NCI-H524 (cell line): ENCODE measurements at places on chromosomes 7 and 10.

DNA sequence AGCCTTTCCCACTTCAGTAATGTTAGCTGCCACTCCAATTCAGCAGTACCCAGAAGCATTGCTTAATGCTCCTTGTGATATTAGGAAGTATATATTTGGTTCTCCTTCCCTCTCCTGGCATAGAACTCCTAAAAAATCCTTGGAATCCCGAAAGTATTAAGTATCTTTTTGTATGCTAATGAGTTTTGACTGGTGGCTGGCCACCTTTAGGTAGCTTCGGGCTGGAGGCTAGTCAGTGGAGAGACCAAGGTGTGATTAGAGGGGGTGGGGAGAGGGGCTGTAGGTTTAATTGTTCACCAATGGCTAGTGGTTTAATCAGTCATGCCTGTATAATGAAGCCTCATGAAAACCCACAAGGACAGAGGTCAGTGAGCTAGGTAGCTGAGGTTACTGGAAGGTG, 12.2 kb downstream of the COMTD1 start:
- DNase-seq, result no peak

DNA sequence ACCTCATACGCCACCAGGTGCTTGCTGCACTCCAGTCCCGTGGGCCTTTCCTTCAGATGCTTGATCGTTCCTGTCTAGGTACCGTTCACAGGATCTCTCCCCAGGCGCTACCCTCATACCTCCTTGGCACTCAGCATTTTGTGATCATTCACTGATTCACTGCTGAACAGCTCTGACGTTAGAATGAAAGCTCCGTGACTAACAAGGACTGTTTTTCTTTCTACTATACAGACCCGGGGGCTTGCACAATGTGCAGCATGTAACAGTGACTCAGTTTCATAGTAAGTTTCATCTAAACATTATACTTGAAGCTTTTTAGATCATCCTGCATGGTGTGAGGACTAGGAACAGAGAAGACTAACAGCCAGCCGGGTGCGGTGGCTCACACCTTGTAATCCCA, 20.6 kb downstream of the KIN start:
- no peak for DNase-seq

DNA sequence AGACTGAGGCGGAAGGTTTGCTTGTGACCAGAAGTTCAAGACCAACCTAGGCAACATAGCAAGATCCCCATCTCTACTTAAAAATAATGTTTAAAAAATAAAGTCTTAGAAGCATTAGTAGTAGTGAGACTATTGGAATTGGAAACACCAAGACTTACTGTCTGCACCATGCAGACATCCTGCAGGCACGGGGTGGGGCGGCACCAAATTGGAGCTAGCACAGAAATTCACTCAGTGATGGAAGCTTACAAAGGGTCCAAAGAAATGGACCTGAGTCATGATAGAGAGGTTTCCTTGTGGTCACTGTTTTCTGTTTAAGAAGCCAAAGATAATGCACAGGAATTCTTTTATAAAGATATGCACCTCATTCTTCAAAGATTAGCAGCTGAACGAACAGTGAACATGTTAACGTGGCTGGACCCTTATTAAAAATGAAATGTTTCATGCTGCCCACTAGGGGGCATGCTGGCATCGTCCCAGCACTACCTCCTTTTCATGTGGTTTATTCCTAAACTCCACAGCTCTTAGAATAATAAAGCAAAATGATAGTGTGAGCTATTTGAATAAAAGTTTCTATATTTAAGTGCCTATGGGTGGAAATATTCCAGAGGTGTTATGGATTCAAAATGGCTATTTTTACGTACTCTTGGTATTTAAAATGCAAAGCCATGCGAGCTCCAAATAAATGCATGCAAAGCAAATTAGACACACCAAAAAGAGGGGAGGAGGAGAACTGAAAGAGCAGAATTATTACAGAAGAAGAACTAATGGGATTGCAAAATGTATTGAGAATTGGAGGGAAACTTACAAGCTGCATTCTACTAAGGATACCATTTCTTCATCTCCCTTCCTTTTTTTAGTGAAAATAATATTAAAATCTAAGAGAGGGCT, 28.6 kb downstream of the PDSS1 start:
- peak; percentile 12 for DNase-seq

- no peak for DNase-seq
Observed at GRCh38 chr10:74994854-74995253, 116.6 kb upstream of the SAMD8 start.

DNA sequence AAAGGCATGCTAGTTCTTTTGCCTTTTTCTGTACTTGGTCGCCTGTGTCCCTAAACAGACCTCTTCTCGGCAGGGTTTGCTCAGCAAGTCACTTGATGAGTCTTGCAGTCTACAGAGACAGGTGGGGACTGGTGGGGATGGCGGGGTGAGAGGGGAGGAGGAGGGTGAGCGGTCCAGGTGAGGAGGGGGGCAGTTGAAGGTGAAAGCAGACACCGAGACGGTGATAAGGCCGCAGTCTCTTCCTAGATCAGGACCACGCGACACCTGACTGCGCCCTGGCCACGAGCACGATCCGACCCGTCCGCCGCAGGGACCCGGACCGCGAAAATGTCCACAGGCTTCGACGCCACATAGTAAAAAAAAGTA, 566 bp downstream of the ASNS start:
- no peak for DNase-seq

DNA sequence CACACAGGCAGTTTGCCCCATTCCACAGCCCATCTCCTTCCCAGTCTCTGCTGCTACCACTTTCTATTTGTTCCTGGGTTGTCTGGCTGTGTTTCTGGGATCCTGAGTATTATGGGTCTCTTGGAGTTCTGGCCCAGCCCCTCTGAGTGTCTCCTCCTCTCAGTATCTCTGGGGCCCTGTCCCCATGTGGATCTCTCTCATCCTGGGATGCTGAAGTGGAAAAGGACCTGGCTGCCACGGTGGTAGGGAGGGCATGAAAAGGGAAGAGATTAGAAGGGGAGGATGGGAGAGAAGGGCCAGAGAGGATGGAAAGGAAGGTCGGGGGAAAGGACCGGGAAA, 54.5 kb upstream of the LBX1 start:
- no peak for DNase-seq

- DNase-seq, result no peak
Observed at GRCh38 chr7:110780712-110781111, 310.2 kb upstream of the LRRN3 start.

- DNase-seq, result no peak
Observed at GRCh38 chr7:140771826-140772225, 75.3 kb downstream of the NDUFB2 start.

DNA sequence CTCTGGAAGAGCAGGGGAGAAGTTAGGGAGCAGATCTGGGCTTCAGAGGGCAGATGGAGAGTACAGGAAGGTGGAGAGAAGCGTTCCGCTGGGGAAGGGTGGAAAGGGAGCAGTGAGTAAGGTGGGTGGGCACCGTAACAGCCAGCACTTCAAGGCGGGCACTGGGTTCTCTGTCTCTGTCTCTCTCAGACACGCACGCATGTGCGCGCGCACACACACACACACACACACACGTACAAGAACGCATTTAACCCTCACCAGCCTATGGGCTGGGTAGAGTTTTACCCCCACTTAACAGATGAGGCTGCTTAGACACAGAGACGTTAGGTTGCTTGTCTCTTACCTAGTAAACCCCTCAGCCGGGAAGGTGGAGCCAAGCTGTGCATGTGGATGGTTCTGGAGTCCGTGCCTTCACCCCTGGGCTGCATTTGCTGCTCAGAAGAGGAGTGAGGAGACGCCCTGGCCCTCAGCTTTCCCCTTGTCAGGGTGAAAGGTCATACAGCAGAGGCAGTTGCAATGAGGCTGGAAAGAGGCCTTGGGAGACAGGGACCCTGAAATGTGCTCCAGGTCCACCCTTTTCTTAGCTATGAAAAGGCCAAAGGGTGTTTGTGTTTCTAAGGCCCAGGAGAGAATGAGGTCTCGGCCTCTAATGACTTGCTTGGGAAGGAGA, 16.0 kb downstream of the ADCYAP1R1 start:
- no peak for DNase-seq

- no peak for DNase-seq
Observed at GRCh38 chr7:151408839-151409666, 785 bp downstream of the WDR86 start.

GRCh38 chr10:76176166-76176550, 744.7 kb downstream of the LRMDA start:
- no peak for DNase-seq

- no peak for DNase-seq
Observed at GRCh38 chr7:29369909-29370488, 175.4 kb downstream of the CHN2 start.

- DNase-seq, result peak; percentile 48
Observed at GRCh38 chr7:16646472-16647072, 591 bp downstream of the BZW2 start.

DNA sequence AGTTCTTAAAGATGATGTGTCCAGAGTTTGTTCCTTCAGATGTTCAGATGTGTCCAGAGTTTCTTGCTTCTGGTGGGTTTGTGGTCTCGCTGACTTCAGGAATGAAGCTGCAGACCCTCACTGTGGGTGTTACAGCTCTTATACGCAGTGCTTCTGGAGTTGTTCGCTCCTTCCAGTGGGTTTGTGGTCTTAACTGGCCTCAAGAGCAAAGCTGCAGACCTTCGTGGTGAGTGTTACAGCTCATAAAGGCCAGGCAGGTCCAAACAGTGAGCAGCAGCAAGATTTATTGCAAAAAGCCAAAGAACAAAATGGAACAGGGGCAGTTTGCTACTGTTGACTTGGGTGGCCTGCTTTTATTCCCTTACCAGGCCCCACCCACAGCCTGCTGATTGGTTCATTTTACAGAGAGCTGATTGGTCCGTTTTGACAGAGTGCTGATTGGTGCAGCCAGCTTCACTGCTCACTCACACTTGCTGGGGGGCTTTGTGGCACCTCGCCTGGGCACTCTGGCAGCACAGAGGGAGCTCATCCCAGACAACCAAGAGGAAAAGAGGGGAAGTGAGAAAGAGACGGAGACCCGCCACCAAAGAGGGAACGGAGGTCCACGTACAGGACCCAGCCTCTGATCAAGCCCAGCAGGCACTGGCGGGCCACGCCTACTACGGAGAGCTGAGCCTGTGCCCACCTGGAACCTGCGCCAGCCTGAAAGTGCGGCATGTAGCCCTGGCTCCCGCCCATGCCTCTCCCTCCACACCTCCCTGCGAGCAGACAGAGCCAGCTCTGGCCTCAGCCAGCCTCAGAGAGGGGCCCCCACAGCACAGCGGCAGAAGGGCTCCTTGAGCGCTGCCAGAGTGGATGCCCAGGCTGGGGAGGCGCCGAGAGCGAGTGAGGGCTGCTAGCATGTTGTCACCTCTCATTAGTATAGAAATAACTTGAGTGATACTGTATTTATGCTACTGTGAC, 55.8 kb upstream of the SEMA3C start:
- DNase-seq, result no peak

GRCh38 chr10:69810675-69811397, 9.1 kb downstream of the COL13A1 start:
- no peak for DNase-seq

- DNase-seq, result no peak
Observed at GRCh38 chr7:105830405-105831301, 45.7 kb downstream of the ATXN7L1 start.

GRCh38 chr7:128838109-128838779, 8.0 kb downstream of the FLNC start:
- no peak for DNase-seq
